ENCODE measurements at places on chromosomes 12 and 14. TPM values are rescaled to one million over a fixed set of nuclear protein-coding genes. Genes with fewer than 3 reads are reported as not detected.

The RNASE2 gene
- total RNA-seq: not detected

The C14orf93 gene
- total RNA-seq: 8.2 TPM

The RNASE3 gene
- not detected for total RNA-seq

The CCDC88C gene
- total RNA-seq: 38.9 TPM

The COX8C gene
- total RNA-seq: not detected

Data from nasal cavity respiratory epithelium epithelial cell of viscerocranial mucosa (primary cell).